HL-60 (cell line): ENCODE measurements at places on chromosomes 7 and 10.

DNA sequence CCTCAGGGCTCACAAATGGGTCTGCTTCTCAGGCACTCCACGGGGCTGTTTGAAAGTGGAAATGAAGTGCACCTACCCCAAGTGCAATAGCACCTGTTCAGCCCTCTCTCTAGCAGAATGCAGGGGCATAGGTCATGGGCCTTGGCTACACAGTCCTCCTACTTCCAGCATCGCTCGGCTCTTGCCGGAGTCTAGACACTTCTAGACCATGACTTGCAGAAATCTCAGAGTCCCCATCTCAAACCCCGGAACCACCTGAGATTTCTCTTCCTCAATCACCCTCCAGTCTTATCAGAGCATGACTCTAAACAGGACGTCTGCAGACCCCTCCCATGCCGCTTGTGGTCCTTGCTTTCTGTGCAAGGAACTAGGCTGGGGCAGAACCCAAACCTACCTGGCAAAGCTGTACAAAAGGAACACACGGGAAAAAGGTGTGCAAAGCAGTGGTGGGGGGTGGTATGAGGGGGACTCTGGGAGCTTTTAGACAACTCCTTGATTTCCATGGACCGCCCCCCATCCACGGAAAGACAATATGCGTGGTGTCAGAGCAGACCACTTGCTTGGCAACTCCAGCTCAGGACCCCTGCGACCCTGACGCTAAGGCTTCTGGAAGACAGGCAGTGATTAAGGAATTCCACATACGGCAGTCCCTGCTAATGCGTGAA, 13.8 kb downstream of the TMEM273 start:
- no peak for DNase-seq

DNA sequence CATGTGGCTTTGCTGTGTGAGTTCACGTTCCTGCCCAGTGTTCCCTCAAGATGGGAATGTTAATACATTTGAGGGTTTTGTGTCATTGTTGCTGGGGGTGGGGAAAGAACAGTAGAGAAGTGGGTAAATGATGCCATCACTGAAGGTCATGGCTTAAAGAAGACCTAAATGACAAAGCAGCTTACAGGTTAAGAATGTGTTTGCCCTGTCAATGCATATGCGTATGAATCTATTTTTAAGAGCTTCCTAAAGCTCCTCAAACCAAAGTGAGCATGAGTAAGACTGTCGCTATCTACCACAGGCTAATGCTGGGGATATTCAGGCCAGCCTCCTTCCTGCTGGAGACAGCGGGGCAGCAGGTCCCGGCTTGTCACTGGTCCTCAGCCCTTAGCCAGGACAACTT, 162.9 kb downstream of the CREB5 start:
- DNase-seq = no peak

- no peak for DNase-seq
Observed at GRCh38 chr7:132367795-132368194, 208.5 kb downstream of the PLXNA4 start.

- no peak for DNase-seq
Observed at GRCh38 chr10:15485684-15486316, 114.7 kb upstream of the FAM171A1 start.

- DNase-seq = no peak
Observed at GRCh38 chr10:93695740-93696139, 6.7 kb downstream of the FRA10AC1 start.

DNA sequence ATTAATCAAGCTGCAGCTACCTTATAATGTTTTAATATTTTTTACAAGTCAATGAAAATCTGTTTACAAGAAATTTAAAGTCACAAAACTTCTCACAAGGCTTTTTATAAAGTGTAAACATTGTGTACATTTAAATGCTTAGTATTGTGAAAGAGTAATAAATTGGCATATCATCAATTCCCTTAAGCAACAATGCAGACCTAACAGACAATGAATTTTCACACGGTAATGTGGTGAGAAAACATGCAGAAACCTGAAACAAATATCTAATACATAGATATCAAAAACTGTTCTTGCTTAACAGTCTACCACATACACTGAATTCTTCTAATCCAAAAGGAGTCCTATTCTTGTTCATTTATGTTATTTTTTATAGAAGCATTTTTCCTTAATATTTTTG, 220.7 kb downstream of the CRPPA start:
- DNase-seq = no peak

GRCh38 chr7:83546586-83546985, 102.4 kb downstream of the SEMA3E start:
- DNase-seq = no peak

- DNase-seq = no peak
Observed at GRCh38 chr10:130711072-130711471, 574.9 kb downstream of the GLRX3 start.

GRCh38 chr10:120734483-120735078, 116.6 kb upstream of the WDR11 start:
- no peak for DNase-seq

GRCh38 chr10:69955211-69955805, 97.3 kb upstream of the MACROH2A2 start:
- DNase-seq = no peak

DNA sequence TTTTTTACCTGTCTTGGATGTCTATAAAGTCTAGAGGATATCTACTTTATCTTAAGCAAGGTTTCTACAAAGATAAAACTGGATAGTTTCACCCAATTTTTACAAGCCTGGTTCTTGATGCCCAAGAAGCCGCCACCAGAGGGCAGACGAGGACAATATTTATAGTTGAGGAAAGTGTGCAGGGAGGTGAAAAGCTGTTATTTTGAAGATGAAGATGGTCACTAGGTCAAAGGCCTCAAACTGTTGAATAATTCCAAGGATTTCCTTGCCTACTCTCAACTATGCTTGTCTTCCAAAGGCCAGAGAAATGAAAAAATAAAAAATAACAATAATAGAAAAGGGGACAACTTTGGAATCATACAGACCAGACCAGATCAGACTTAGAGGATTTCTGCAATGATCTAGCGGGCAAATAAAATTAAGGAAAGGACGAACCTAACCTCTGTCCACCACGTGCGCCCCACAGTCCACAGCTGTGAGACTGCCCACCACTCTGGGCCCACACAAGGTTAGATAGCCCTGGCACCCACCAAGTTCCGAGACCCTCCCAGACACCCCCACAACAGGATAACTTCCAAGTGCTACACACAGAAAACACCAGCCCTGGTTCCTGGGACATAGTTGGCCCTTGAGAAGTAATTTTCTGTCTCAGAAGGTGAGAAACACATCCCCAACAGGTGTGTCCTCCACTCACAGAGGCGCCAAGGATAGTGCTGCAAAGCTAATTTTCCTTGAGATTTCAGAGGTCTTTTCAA, 2.8 kb downstream of the PKD1L1 start:
- DNase-seq = no peak

- DNase-seq = peak; percentile 43
Observed at GRCh38 chr10:66925896-66926715, at the start of gene LRRTM3. TSS of gene LRRTM3 (plus strand) at chr10:66926036.

DNA sequence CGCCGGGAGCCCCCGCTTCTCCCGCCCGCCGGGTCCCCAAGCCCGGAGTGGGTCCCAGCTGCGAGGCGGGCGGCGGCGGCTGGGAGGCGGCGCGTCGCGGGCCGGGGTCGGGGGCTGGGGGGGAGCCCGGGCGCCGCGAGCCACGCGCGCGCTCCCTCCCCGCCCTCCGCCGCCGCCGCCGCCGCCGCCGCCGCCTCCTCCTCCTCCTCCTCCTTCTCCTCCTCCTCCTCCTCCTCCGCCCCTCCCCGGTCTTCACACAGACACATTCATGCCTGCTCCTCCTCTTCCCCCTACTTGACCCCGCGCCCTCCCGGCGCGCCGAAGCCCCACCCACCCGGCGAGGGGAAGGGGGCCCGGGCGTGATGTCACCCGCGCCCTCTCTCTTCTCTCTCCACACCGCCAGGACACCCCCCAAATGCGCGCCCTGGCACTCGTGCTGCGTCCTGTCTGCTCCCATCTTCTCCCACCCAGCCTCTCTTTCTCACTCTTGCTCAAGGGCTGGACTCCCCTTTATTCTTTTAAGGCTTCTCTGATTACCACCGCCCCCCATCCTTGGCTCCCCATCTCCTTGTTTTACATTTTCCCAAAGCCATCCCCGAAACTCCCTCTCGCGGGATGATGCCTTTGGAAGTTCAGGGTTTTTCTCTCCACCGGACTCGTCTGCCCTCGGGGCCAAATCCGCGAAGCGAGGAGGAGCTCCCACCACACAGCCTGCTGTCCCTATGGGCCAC, 967 bp upstream of the GLI3 start:
- DNase-seq = no peak
